ENCODE measurements at places on chromosomes 5 and 9.

GRCh38 chr9:134753191-134753590 lies 111.6 kb downstream of the COL5A1 start:
- no peak for DNase-seq

DNA sequence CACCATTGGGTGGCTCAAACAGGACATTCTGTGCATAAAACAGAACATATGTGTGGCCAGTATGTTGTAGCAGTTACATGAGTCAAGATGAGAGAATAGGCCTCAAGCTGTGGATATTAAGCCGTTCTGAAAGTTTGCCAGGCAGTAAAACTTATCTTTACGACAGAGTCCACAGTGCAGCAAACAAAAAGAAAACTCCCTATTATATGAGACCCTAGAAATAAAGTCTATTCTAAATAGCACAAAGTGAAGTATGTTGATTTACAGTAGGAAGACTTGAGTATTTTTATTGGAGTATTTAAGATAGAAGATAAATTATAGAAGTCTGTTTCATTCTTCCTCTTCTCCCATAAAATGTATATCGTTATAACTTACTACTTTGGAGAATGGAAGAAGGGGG lies 271.5 kb downstream of the ADGRV1 start:
- no peak for DNase-seq

DNA sequence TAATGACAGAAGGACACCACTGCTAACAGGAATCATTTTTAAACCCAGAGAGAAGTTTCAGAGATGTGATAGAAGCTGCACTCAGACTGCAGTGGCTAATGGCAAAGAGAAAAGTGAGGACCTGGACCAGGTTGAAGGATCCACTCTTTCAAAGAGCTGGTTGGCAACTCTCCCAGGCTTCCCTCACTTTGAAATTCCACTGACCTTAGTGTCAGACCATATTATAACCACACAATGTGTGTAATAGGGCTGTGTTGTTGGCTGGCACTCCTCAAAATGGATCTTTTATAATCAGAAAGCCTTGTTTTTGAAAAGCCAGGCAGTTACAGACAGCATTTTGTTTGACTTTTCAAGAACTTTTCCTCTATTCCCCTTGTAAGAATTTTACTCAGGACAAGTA lies 280.7 kb downstream of the PRELID2 start:
- DNase-seq: no peak

GRCh38 chr5:39730006-39730405 lies 305.2 kb upstream of the DAB2 start:
- DNase-seq: no peak

GRCh38 chr9:131651599-131651998 lies 88.3 kb downstream of the RAPGEF1 start:
- DNase-seq: no peak

GRCh38 chr9:130994135-130995085 lies 14.6 kb upstream of the LAMC3 start:
- DNase-seq: no peak

DNA sequence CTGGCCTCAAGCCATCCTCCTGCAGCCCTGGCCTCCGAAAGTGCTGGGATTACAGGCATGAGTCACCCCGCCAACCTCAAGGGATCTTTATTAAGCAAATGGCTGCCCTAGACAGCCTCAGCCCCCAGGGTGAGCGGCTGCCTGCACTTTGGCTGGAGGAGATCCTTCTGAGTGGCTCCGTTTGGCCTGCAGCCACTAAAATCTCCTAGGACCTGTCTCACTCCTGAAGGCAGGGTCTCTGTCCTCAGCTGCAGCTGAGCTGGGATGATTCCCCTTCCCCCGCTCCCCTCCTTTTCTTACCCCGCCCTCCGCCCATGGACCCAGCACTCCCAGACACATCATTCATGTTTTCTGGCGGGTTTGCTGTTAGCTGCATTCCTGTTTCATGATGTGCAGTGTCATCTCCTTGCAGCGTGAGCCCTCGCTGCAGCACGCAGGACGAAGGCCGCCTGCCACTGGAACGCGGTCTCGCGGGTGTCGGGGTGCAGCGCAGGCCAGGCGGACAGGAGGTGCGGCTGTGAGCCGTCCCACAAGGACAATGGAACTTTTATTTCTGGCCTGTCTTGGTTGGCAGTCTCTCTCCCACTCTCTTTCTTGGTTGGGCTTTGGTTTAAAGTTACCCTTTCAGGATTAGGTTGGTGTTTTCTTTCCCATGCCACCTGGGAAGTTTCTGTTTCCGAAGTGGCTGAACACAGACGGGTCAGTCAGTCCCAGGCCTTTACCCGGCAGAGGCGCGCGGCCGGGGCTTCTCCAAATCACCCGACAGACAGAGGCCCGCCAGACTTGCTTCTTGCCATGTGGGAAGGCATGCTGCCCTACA lies 137.1 kb downstream of the FOXD1 start:
- no peak for DNase-seq

DNA sequence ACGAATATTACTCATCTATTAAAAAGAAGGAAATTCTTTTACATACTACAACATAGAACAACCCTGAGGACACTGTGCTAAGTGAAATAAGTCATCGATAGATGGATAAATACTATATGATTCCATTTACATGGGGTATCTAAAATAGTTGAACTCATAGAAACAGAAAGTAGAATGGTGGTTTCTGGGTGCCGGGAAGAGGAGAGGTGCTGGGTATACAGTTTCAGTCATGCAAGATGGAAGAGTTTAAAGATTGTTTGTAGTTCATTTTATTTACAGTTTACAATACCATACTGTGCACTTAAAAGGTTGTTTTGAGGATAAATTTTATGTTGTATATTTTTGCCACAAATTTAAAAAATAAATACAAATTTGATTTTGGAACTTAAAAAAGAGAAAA lies 267.5 kb upstream of the ITGA1 start:
- DNase-seq: no peak

- DNase-seq: no peak
These were observed 14.4 kb upstream of the MRNIP start for GRCh38 chr5:179872828-179873575.

- DNase-seq: no peak
These were observed 343.7 kb downstream of the ENC1 start for GRCh38 chr5:74296685-74297408.

GRCh38 chr9:123112015-123112975 lies 78.8 kb downstream of the GPR21 start:
- no peak for DNase-seq

- DNase-seq: no peak
These were observed 31.8 kb downstream of the MAP1B start for GRCh38 chr5:72138943-72139521.

All from activated CD8-positive, alpha-beta memory T cell treated with anti-CD3 and anti-CD28 coated beads for 1 hour (primary cell).